Mesenteric fat pad (tissue), 1 donor: ENCODE measurements at places on chromosomes 4 and X. TPM values are rescaled to one million over a fixed set of nuclear protein-coding genes. Genes with fewer than 3 reads are reported as not detected.

NSUN7 gene
- 1.7 TPM for total RNA-seq

F9 gene
- not detected for total RNA-seq

SLC39A8 gene
- 22.7 TPM for total RNA-seq

RNF212 gene
- 4.2 TPM for total RNA-seq

IL9R gene
- total RNA-seq: 0.22 TPM

DAPP1 gene
- 4.9 TPM for total RNA-seq

MAGIX gene
- total RNA-seq: 1.6 TPM

GPM6B gene
- total RNA-seq: 2.3 TPM

NPY2R gene
- total RNA-seq: not detected

TEX13C gene
- not detected for total RNA-seq

PABPC5 gene
- total RNA-seq: 1.1 TPM

HPGDS gene
- 4.1 TPM for total RNA-seq

SOWAHB gene
- total RNA-seq: not detected

- no peak for DNase-seq
These were observed 227.4 kb downstream of the HS3ST1 start for GRCh38 chr4:11201256-11201655.

DNA sequence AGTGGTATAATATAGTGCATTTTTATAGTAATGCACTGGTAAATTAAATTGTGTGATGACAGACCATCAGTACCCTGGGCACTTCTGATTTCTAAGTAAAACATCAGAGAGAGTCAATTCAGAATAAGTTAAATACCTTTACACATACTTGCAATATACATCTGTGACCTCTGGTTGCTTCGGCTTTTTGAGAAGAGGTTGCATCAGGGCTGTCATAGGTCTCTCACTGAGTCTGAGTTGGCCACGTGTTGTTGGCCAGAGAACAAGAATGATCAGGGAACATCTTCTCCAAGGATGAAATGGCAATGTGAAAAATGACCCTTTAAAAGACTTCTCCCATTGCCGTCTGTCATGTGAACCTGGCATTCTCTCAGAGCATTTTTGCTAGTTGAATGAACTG lies 36.9 kb upstream of the PUDP start:
- no peak for DNase-seq

DNA sequence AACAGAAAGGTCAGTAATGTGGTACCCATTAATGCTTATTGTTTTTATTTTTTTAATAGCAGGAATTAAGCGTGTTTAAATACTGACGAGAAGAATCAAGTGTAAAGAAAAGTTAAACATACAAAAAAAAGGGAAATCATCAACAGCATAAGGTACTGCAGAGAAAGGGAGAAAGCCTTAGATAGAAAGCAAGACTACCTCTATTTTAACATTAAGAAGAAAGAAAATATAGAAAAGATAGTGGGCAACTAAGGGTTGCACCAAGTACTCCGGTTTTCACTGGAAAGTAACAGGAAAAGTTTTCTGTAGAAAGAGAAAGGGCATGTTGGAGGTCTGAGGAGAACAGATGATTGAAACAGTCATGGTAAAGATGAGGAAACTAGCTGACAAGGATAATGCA lies 41.9 kb downstream of the FBXW7 start:
- DNase-seq: no peak

GRCh38 chr4:68404153-68404552 lies 43.1 kb upstream of the TMPRSS11E start:
- no peak for DNase-seq

DNA sequence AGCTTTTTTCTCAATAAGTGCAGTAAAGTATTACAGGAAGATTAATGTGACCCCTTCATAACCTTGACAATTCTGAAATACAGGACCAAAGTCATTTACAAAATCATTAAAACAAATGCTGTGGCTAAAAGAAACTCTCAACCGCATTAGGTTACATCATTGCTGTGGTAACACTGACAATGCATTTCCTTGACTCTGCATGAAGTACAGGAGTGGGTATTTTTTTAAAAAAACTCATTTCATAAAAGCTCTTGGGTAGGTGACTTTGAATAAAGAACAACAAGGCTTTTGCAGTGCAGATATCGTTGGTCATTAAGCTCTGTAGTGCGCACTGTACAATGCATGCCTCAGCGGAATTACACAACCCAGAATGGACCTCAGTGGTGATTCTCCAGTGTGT lies 23.4 kb upstream of the XK start:
- DNase-seq: no peak

DNA sequence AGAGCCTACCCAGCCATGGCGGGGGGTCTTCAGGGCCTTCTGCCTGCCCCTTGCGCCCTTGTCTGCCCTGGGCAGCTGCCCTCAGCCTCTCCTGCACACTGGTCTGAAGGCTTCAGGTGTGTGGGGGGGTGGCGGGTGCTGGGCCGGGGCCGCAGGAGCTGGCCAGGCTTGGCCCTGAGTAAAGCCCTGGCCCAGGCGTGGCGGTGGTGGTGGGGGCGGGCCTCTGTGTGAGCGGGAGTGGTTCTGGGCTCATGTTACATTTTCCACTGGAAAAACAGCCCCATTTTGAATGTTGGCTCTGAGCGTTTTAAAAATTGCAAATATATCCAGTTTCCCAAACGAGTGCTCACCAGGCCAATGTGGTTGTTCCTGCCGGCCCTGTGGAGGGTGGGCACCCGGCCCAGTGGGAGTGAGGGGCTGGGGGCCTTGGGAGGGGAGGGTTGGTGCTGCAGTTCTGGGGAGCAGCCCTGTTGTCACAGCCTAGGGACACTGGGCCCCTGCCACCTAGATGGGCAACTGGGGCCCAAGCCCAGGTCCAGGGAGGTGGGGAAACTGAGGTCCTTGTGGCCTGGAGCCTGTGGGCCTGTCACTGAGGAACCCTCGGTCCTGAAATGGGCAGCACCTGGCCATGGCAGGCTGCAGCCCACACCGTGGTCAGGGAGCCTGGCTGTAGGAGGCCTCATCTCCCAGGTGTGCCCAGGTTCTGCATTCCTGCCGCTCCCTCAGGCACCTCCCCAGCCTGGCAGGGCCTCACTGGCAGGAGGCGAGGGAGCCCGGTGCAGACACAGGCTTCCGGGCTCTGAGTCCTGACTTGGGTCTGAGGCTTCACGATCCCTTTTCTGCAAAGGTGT lies 28.3 kb downstream of the FGFRL1 start:
- no peak for DNase-seq

GRCh38 chr4:39170301-39170700 lies 12.0 kb upstream of the WDR19 start:
- no peak for DNase-seq

- no peak for DNase-seq
These were observed 420.5 kb downstream of the TLL1 start for GRCh38 chr4:166293556-166293955.

GRCh38 chr4:133719098-133719497 lies 482.5 kb downstream of the PABPC4L start:
- DNase-seq: no peak

- DNase-seq: no peak
These were observed 40.0 kb upstream of the SHISA3 start for GRCh38 chr4:42357325-42357724.

GRCh38 chrX:47172549-47172948 lies 21.1 kb upstream of the UBA1 start:
- peak; percentile 59 for DNase-seq

DNA sequence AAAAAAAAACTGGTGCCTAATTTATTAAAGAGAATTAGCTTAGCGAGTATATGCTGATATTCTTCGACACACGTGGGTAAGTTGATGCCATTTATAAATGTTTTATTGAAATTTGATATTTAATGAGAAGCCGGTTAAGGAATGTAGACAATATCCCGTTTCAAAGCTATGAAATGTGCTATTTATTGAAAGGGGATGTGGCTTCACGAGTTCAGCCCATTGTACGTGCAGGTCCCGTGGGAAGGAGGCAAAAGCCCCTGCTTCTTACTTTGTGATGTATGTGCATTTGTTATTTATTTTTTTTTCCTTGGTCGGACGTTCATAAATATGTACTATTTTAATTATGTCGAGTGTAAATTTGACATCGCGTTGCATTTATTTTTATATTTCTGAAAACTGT lies 20.2 kb downstream of the SHOX start:
- no peak for DNase-seq

- no peak for DNase-seq
These were observed 34.3 kb downstream of the KANTR start for GRCh38 chrX:53128097-53128749.

GRCh38 chr4:83536362-83537272 lies 709 bp downstream of the GPAT3 start:
- DNase-seq: no peak

DNA sequence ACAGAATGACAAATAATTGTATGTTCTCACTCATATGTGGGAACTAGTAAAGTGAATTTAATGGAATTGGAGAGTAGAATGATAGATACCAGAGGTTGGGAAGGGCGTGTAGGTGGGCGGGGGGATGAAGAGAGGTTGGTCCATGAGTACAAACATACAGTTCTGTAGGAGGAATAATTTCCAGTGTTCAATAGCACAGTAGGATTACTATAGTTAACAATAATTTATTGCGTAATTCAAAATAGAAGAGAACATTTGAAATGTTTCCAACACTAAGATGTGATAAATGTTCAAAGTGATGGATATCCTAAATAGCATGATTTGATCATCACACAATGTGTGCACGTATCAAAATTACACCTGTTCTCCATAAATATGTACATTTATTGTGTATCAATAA lies 106.2 kb upstream of the IL1RAPL2 start:
- no peak for DNase-seq

DNA sequence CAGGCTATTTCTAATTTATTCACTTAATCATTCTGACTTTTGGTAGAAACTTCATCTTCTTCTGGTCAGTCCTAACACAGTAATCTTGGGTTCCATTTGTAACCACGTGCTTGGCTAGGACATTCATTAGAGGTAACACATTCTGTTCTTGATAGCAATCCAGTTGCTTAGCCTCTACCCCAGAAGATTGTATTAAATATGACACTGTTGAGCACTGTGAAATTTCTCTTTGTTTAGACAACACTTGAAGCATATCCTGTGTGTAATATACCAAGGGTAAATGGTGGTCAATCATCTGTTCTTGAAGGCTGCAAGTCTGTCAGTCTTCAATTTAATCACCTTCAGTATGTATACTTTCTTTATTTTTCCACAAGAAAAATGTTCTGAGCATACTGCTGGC lies 523.0 kb downstream of the ANKRD50 start:
- DNase-seq: no peak

DNA sequence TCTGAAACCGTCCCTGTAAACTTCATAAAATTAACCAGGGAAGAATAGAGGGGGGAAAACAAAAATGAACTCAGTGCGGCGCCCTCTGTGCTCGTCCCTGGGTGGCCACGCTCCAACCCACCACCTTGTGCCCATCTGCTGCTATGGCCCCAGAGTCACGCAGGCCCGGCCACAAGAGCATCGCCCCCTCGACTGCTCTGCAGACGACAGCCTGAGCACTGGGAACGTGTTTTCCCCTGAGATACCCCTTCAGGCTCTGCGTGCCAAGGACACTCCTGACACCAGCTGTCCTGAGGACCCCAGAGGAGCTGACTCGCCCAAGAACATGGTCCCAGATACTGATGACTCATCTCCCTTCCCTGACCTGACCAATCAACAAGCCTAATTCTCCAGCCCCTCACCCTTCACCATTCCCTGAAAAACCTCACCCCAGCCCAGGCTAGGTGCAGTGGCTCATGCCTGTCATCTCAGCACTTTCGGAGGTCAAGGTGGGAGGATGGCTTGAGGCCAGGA lies 64.1 kb upstream of the GPR78 start:
- no peak for DNase-seq

- DNase-seq: no peak
These were observed 28.0 kb downstream of the NAT8L start for GRCh38 chr4:2087170-2087569.

DNA sequence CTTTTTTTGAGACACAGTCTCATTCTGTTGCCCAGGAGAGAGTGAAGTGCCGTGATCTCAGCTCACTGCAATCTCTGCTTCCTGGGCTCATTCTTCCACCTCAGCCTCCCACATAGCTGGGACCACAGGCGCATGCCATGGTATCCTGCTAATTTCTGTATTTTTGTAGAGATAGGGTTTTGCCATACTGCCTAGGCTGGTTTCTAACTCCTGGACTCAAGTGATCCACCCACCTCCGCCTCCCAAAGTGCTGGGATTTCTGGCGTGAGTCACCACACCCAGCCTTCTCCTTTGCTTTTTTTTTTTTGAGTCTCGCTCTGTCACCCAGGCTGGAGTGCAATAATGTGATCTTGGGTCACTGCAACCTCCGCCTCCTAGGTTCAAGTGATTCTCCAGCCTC lies 94.1 kb downstream of the PDS5A start:
- DNase-seq: no peak

DNA sequence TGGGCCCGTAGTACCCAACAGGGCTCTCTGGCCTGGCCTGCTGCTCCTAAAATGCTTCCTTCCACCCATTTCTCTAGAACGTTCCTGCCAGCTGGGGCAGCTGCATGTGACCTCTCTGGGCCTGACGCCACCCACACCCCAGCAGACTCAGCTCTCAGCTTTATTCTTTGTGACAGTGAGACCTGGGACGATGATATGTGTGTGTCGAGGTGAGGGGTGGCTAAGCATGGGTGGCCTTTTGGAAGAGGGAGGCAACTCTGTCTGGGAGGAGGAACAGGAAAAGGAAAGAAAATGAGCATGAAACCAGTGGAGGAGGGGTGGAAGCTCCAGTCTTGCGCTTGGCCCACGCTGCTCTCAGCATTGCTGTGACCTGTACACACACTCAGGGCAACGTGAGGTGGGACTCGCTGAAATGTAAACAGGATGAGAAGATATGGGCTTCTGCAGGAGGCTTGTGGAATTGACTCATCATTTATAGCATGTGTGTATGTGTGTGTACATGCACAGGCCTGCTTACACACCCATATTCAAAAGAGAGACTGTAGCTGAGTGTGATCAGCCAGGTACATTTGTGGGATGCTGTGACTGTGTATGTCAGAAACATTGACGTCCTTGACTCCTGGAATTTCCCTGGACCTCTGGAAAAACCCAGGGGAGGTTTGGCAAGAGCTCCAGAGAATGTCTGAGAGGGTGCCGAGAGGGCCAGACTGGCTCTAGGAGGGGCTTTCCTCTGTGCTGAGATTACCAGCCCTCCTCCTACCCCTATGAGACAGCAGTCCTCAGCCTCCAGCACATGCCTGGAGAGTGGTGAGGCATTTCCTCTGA lies 137.9 kb downstream of the PJA1 start:
- DNase-seq: no peak

DNA sequence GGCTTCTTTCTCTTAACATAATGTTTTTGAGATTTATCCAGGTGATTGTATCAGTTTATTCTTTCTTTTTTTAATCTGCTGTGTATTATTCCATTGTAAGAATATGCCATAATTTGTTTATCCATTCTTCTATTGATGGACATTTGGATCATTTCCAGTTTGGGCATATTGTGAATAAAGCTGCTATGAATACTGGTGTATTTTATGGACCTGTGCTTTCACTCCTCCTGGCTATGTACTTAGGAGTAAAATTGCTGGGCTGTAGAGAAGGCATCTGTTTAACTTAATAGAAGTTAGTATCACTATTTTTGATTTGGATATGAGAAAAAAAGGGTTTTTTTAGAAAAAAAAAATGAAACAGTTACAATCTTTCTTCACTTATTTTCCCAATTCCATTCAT lies 50.0 kb upstream of the FAM9C start:
- DNase-seq: no peak

- no peak for DNase-seq
These were observed 723.1 kb downstream of the ADGRL3 start for GRCh38 chr4:61923179-61923578.
